ENCODE measurements at places on chromosomes 4 and X.

DNA sequence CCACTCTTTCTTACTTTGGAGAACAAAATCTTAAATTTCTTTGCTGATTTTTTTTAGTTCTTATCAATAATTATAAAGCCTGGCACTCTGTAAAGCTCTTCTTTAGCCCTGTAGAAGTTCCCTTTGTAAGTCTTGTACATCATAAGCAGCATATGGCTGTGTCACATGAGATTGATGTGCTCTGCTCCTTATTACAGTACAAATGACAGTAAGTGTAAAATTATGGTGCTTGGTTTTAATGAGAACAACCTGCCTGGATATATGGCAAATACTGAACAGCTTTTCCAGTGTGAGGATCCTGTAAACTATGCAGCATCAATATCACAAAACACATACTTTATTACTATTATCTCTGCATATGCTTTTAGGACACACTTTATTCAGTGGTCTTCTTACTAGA, 145.9 kb upstream of the GNPDA2 start:
- no peak for DNase-seq

GRCh38 chr4:75844151-75844662, 58.0 kb downstream of the PPEF2 start:
- DNase-seq: no peak

- no peak for DNase-seq
These were observed 195.3 kb downstream of the CHIC1 start for GRCh38 chrX:73758250-73758649.

DNA sequence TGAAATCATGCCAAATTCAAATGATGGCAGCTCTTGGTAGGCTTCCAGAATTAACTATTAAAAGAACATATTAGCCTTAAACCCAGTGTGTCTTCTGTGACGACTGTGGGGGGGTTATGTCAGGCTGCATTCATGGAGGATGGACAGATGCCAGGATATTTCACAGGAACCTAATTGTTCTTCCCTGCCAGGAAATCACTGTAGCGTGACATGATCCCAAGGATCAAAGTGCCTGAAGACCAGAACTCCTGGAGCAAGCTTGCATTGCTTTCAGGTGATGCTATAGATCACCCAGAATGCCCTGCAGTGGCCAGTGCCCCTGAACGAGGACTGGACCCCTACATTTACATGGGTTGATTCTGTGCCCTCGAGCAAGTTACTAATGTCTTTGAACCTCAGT, 1093.0 kb upstream of the TENM3 start:
- no peak for DNase-seq

GRCh38 chrX:45505214-45505613, 304.5 kb upstream of the DIPK2B start:
- no peak for DNase-seq

DNA sequence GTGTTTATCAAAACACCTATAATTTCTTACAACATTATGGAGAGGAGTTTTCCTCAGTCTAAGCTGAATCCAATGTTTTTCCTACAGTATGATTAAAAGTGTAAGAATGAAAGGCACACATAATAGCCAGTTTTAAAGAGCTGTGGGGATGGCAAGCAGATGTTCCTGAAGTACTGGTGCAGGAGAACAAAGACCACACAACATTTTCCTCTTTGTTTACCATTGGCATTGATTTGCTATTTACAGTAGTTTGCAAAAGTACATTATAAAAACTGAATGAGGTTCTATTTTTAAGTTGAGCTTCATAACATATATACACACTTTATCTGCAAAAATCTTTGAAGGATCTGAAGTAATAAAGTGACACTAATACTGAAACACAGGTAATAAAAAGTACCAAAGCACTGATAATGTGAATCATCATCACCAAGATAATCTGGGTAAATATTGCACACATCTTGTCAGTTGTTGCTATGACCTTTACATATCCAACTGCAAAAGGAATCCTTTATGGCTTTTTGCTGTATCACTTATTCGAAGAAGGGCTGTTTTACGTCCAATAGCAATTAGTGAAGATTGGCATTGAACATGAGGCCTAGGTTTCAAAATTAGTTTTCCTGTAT, 22.5 kb downstream of the TCEAL1 start:
- no peak for DNase-seq

- DNase-seq: no peak
These were observed 105.3 kb upstream of the MBNL3 start for GRCh38 chrX:132594129-132594528.

DNA sequence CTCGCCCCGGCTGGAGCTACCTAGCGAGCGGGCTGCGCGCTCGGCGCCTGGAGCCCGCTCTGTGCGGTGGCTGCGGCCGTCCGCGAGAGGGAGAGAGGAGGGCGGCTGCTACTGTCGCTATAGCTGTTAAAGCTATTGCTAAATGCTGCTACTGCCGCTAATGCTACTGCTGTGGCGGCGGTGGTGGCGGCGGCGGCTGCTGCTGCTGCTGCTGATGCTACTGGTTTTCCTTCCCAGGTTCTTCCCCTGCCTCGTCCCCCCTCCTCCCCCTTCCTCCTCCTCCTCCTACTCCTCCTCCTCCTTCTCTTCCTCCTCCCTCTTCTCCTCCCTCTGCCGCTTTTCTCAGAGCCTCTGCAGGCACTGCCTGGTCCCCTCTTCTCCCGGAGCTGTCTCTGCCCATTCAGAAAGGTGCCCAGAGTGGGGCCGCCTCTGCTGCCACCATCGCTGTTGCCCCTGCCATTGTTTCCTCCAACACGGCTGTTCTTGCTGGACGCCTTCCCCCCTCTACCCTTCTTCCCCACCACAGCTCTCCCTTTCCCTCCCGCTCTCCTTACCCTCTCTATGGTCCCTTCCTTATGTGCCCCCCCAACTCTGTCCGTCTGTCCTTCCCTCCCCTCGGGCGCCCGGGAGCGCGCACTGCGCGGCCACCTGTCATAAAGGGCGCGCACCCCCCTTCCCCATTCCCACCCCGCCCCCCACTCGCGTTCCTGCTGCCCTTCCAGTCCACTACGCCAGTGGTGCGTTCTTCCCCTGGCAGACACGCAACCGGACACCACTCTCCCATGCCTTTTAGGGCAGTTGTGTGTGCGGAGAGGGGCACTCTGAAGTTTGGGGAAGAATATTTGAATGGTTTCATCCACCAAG, at the start of gene NEXMIF:
TSS of gene NEXMIF (minus strand) at position 228 of the 864 bp plus-strand sequence.
- peak; percentile 45 for DNase-seq

GRCh38 chr4:8105306-8106100, 53.1 kb downstream of the ABLIM2 start:
- no peak for DNase-seq

GRCh38 chrX:39137363-39137954, 336.2 kb downstream of the MID1IP1 start:
- DNase-seq: no peak

- DNase-seq: peak; percentile 5
These were observed 48.8 kb upstream of the HMX1 start for GRCh38 chr4:8920289-8920965.

GRCh38 chr4:108171339-108172230, 2.9 kb upstream of the LEF1 start:
- DNase-seq: peak; percentile 25

- DNase-seq: peak; percentile 47
These were observed 484.2 kb downstream of the BCOR start for GRCh38 chrX:39613482-39613995.

DNA sequence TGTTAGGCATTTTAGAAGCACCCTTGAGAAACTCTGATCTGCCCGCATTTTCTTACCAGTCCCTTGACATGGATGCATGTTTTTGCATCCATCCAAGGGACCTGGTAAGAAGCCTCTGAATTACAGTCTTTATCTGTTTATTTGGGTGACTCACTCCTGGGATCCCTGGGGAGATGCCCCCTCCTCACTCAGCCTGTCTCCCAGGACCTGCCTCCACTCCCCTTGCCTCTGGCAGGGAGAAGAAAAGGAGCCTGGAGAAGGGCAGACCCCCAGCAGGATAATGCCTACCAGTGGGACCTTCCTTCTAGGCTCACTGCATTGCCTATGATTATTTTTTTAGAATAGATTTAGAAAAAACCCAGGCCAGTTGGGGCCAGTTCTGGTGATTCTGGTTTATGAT, 329.4 kb downstream of the PTTG2 start:
- no peak for DNase-seq

- no peak for DNase-seq
These were observed 30.6 kb upstream of the BMP3 start for GRCh38 chr4:80999943-81000342.

- no peak for DNase-seq
These were observed 1586.9 kb downstream of the TECRL start for GRCh38 chr4:62822306-62822705.

DNA sequence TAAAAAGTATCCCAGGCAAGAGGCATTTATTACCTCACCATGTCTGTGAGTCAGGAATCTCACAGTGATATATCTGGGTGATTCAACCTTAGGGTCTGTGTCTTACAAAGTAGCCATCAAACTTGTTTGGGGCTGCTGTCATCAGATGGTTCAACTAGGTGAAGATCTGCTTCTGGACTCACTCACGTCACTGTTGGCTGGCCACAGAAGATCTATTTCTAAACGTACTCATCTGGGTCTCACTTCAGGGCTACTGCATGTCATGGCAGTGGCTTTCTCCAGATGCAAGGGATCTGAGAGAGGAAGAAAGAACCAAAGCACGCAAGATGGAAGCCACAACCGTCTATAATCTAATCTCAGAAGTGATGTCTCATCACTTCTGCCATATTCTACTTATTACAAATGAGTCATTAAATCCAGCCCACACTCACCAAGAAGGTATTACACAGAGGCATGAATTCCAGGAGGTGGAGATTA, 267.8 kb upstream of the ANKRD50 start:
- DNase-seq: no peak

DNA sequence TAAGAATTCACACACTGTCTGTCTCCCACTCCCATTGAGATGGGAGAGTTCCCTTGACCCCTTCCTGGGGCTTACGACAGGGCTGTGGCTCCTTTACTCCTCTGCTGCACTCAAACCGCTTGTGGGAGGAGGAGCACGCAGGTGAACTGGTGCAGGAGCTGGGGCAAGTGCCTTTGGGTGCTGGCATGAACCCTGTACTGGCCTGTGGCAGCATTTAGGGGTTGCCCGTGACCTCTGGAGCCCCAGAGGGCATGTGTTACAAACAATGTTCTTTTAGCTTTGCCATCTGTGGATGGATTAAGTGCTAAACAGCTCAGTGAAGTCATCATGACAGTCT, 21.8 kb upstream of the FTHL17 start:
- DNase-seq: no peak
